ENCODE measurements at places on chromosomes 13 and 19.

GRCh38 chr19:30340771-30341561 is 31.2 kb upstream of the ZNF536 start:
- no peak for DNase-seq

DNA sequence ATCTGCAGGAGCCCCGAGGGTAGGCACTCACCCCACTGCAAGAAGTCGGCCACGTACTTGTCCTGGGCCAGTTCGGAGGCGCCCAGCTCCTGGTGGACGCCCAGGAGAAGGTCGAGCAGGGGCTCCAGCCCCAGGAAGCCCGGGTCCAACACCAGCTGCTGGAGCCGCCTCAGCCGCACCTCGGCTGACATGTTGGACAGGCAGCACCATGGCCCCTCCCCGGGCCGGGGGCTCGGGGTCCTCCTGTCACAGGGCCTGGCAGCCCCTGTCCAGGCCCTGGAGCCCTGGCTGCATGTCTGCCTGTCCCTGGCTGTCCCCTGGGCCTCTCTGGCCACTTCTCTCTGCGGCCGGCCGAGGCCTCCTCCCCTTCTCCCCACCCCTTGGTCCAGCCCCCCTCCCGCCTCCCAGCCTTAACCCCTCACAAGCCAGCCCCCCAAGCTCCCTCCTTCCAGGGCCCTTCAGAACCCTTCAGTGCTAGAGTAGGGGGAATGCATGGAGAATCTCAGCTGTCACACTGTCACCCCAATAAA is at the start of gene DMPK:
Gene DMPK, minus strand, starts transcription at position 329 of the 530 bp plus-strand sequence. Its CDS starts 138 bp downstream, at position 191.
- DNase-seq, result no peak

DNA sequence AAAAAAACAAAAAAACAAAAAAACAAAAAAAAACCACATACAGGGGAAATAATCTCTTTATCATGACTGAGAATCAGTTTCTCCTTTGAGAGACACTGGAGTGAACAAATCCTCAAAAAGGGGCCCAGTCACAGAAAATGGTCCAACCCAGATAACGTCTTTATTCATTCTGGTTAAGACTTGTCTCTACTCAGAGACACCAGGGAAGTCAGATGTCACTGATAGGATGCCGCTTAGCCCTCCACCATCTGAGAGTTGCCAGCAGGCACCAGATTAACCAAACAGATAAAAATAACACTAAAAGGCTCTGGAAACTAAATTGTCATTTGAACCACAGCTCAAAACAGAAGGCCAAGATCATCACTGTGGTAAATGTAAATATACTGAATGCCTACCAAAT is 1163.4 kb upstream of the ATXN8OS start:
- no peak for DNase-seq

- no peak for DNase-seq
Measured at GRCh38 chr19:42281827-42282762, 13.0 kb downstream of the CIC start.

- no peak for DNase-seq
Measured at GRCh38 chr13:50826035-50826434, 17.5 kb downstream of the DLEU7 start.

DNA sequence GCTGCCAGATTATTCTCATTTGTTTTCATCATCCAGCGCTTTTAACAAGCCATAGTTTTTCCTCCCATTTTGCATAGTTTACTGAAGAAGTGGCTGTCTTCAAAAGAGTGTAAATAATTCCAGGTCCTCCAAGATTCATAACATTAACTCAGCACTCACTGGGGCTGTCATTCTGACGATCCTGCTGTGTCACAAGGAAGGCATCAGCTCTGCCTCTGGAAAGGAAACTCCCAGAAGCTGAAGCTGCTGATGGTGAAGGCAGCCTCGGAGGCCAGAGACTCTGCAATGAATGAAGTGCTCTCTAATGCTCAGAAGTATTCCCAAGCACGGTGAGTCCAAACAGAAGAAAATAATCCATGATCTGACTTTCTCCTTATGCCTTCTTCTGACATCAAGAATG is 60.0 kb downstream of the FLT1 start:
- no peak for DNase-seq

DNA sequence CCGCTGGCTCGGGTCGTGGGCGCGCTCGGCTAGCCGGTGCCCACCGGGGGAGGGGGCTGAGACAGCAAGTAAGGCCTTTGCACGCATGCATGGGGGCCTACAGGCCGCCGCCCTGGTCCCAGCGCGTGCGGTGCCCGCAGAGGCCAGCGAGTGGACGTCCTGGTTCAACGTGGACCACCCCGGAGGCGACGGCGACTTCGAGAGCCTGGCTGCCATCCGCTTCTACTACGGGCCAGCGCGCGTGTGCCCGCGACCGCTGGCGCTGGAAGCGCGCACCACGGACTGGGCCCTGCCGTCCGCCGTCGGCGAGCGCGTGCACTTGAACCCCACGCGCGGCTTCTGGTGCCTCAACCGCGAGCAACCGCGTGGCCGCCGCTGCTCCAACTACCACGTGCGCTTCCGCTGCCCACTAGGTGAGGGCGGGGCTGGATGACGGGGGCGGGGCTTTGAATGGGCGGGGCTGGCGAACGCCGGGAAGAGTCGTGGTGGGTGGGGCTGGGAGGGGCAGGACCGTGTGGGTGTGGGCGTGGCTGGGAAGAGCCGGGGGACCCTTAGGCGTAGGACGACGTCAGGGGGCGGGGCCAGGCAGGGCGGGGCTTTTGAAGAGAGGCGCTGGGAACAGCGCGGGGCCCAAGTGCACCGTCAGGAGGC is 2.1 kb downstream of the CILP2 start:
- DNase-seq, result peak; percentile 60

GRCh38 chr13:50306156-50306555 is 290.9 kb downstream of the KCNRG start:
- DNase-seq, result no peak
